Activated CD4-positive, alpha-beta T cell treated with anti-CD3 and anti-CD28 coated beads for 36 hours (primary cell): ENCODE measurements at places on chromosomes 6 and 20. TPM values are rescaled to one million over a fixed set of nuclear protein-coding genes. Genes with fewer than 3 reads are reported as not detected.

The TCF15 gene
- total RNA-seq, result not detected

GRCh38 chr20:3371754-3372153 lies 35.7 kb downstream of the DNAAF9 start:
- DNase-seq, result no peak

DNA sequence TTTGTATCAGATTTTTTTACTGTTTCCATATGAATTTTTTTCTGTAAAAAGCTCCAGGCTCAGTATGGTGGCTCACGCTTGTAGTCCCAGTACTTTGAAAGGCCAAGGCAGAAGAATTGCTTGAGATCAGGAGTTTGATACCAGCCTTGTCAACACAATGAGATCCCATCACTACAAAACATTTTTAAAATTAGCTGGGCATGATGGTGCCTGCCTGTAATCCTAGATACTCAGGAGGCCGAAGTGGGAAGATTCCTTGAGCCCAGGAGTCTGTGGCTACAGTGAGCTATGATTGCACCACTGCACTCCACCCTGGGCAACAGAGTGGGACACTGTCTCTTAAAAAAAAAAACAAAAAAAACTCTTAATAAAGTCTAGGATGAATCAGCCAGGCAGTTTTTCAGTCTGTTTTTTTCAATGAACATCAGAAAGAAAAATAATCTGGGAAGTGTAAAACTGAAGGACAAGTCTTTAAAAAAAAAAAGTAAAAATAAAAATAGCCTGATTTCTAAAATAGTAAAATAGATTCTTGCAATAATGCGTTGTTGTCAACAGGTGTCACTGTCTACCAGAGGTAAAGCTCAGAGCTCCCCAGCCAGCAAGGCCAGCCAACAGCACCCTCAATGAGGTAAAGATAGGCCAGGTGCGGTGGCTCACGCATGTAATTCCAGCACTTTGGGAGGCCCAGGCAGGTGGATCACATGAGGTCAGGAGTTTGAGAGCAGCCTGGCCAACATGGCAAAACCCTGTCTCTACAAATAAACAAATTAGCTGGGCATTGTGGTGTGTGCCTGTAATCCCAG lies 9.3 kb upstream of the ATG5 start:
- DNase-seq, result peak; percentile 71

The SLC52A3 gene
- not detected for total RNA-seq

The MYL9 gene
- total RNA-seq, result 0.66 TPM

GRCh38 chr20:57696401-57696961 lies 13.3 kb downstream of the PMEPA1 start:
- DNase-seq, result no peak

GRCh38 chr20:22821081-22821727 lies 213.9 kb upstream of the SSTR4 start:
- DNase-seq, result no peak

The KCNB1 gene
- not detected for total RNA-seq

The TPX2 gene
- total RNA-seq, result 137 TPM

The SYCP2L gene
- 0.25 TPM for total RNA-seq

DNA sequence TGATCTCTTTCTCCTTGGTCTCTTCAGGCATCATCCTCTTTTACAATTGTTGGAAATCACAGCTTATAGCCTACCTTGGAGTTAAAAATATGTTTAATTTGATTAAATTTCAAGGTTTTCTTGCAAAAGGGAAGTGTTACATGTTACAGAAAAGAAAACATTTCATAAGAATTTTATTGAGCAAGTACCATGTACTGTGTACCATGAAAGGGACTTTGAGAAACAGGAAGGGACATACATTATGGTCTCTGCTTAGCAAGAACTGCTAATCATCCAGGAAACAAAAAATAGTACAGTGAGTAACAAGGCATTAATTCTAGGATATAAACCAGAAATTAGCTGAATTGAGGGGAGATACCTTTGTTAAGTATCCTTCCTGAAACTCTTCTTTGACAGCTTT lies 145.3 kb upstream of the SPACA1 start:
- no peak for DNase-seq

DNA sequence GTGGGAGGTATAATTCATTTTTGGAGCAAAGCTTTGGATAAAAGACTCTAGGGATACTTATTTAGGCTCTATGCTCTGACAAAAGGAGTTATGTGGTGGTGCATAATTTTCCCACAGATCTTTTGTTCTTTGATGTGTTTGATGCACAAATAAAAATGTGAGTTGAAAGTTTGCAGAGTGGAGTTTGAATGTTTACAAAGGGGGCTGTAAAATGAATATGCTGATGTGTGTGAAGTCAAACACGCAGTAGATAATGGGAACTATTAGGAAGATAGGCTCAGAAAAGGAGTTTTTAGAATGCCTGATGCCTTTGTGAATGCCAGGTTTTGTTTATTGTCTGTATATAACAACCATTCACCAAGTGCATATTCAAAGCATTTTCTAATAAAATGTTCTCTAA lies 545.0 kb upstream of the EPHA7 start:
- DNase-seq, result no peak

- no peak for DNase-seq
These were observed 6.6 kb downstream of the HTR1E start for GRCh38 chr6:86943819-86944407.

- DNase-seq, result no peak
These were observed 211.1 kb downstream of the ANKRD60 start for GRCh38 chr20:58017231-58017969.

DNA sequence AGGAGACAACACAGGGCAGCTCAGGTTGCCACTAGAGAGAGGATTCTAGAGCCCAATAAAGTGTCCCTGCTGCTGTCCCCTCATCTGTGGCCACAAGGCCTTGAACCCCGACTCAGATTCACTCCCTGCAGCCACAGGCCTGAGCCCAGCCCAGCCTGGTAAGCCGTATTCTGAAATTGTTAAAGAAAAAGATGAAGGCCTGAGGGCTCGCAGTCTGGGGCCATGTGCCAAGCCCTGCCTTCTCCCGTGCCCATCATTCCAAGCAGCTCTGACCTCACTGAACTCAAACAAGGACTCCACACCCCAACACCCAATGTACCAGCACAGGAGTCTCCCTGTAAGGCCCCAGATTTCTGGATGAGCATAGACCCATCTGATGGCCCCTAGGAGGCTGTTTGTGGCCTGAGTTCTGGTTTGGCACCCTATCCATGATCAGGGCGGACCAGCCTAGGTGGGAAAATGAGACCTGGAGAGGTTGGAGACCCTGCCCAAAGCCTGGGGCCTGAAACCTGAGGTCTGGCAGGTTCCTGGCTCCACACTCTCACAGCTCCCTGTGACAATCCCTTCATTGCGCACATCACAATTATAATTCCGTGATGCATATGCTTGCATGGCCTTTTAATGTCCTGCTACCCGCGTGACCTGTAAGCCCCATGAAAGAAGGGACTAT lies 62.0 kb upstream of the TOP1 start:
- no peak for DNase-seq

The HLA-DOB gene
- total RNA-seq, result 1.6 TPM

DNA sequence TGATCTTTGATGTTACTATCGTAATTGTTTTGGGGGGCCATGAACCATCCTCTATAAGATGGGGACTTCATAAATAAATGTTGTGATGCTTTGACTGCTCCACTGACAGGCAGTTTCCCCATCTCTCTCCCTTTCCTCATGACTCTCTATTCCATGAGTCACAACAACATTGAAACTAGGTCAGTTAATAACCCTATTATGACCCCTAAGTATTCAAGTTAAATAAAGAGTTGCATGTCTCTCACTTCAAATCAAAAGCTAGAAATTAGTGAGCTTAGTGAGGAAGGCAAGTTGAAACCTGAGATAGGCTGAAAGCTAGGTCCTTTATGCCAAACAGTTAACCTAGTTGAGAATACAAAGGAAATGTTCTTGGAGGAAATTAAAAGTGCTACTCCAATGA lies 491.0 kb downstream of the HAO1 start:
- DNase-seq, result no peak

The ARMH2 gene
- not detected for total RNA-seq

The CDH22 gene
- total RNA-seq, result not detected

DNA sequence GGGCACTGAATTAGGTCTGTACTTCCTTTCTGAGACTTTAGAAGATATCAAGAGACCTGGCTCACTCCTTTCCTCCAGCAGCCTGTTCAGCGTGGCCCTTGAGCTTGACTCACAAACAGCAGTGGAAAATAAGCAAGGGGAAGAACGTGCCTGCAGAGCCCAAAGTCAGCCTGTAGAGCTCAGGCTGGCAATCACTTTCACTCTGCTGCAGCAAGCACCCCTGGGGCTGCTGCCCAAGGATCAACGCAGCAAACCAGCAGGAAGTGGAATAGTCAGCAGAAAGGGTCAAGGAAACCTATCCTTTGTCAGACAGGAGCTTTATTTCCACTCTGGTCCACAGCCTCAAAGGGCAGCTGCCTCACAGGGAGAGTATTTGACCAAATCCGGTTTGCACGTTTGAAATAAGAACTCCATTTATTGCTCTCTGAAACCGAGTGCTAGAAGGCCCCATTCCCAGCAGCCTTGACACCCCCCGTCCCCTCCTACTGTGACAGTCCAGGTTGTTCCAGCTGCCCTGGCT lies 77.4 kb downstream of the PRDM1 start:
- DNase-seq, result peak; percentile 80

GRCh38 chr6:166162599-166163342 lies 4.9 kb downstream of the TBXT start:
- DNase-seq, result peak; percentile 57

DNA sequence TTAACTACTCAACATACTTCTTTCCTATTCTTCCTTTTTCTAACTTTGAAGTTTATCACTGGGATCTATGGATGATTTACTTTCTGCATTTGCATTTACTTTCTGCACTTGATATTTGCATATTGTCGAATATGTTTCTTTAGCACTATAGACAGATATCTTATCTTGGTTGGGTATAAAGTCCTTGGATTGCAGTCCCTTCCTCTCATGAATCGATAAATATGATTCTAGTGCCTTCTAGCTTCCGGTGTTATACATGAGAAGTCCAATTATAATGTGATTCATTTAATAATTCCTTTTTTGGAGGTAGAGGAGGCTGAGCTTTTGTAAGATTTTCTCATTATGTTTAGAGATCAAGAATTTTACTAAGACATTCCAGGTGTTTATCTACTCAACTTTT lies 321.2 kb upstream of the RUNX2 start:
- no peak for DNase-seq

DNA sequence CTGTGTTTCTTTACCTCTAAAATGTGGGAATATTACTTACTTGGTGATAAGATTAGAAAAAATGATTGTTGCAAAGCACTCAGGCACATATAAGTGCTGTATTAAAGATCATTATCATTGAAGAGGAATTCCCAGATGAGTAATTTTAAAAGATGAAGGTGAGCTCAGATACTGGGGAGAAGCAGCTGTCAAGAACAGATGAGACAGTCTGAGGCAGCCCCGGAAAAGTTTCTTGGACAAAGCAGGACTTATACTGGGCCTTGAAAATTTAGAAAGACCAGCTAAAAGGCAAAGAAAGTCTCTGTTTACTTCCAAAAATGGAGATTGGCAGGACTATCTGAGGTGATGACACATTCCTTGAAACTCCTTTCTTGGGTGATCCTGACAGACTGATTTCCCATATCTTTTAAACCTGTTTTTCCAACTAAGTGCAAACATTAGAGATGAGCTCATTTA lies 93.8 kb upstream of the MARCKS start:
- DNase-seq, result no peak

DNA sequence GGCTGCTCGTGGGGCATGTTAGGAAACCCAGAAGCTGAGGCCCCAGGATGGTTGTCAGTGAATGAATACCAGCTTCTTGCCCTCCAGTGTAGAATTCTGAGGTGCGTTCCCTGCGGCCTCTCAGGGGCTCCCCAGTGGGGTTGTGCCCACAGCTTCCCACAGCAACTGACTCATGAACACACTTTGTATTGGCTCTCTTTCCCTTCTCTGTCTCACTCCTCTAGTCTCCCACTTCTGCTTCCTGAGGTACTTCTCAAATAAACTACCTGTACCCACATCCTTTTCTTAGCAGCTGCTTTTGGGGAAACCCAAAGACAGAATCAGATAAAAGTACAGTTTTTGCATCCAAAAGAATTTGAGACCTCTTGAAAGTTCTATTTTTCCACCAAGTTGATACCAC lies 107.7 kb upstream of the JAG1 start:
- DNase-seq, result peak; percentile 5

The MEP1A gene
- not detected for total RNA-seq

DNA sequence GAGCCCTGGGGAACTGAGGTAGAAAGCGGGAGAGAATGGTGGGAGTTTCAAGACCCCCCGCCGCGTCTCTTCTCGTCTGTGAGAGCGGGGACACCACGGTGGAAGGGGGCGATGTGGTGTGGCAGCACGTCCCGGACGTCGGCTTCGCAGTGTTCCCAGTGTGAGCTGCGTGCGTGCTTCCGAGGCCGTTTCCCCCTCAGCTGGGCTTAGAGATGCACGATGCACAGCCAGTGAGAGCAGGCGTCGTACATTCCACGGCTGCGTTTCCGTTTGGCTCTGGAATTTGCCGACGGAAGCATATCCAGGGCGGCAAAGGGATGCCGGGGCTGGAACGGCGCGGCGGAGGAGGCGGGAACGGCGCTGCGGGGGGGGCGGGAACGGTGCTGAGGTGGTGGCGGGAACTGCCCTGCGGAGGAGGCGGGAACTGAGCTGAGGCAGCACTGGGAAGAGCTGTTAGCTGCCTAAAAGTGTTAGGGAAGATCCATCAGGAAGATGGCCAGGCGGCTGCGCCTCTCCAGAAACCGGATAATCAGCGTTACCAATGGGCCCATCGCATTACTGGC lies 37.7 kb downstream of the KIF25 start:
- DNase-seq, result no peak

GRCh38 chr20:57394121-57395082 lies 3.2 kb downstream of the RBM38 start:
- no peak for DNase-seq

The NOTCH4 gene
- total RNA-seq, result 1.1 TPM

The RFX6 gene
- total RNA-seq, result not detected

- DNase-seq, result no peak
These were observed 64.8 kb downstream of the MBOAT1 start for GRCh38 chr6:20147469-20147868.

- no peak for DNase-seq
These were observed 9.8 kb upstream of the TOX2 start for GRCh38 chr20:43904827-43905177.

DNA sequence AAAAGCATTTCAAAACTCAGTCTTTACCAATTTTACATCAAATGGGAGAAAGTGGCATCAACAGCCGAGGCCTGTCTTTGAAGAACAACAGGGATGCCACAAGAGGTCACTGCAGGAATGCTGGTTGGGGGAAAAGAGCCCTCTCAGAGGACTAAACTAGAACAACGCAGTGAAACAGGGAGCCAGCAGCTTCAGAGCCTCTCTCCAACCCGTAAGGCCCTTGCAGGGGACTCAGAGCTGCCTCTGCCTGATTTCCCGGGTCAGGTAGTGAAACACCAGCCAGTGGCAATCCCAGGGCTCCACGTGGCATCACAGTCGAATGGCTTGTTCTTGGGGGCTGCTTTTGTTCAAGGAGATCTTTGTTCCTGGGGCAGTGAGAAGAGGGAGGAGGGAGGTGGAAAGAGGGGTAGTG lies 55.0 kb upstream of the KCNK16 start:
- peak; percentile 43 for DNase-seq

The RPL10A gene
- 2,334 TPM for total RNA-seq

GRCh38 chr6:16844183-16844582 lies 82.9 kb upstream of the ATXN1 start:
- DNase-seq, result no peak

GRCh38 chr6:106557837-106558236 lies 71.5 kb downstream of the RTN4IP1 start:
- no peak for DNase-seq

- DNase-seq, result no peak
These were observed 975 bp downstream of the BMP7 start for GRCh38 chr20:57265336-57265996.
